ENCODE measurements at places on chromosomes 3 and 15.
A peak's percentile ranks its signal among the peaks of the same experiment; 100 is the strongest.

- no peak for DNase-seq
These were observed 22.5 kb upstream of the KCNMB2 start for GRCh38 chr3:178513546-178514380.

DNA sequence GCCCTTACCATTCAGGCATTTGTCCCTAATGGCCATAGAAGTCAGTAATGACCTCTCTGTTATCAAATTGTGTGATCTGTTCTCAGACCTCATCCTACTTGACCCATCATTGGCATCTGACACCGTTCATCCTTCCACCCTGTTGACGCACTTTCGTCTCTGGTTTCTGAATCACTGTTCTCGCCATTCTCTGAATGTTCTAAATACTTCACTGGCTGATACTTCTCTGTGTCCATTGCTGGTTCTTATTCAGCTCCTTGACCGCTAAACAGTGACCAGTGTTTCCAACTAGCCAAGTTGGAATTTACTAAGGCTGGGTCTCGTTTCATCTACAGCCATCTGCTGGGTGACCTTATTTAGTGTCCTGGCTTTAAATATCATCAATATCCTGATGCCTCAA is 2.2 kb downstream of the ACAD9 start:
- no peak for DNase-seq

GRCh38 chr3:27089645-27090044 is 279.5 kb downstream of the NEK10 start:
- DNase-seq = no peak

DNA sequence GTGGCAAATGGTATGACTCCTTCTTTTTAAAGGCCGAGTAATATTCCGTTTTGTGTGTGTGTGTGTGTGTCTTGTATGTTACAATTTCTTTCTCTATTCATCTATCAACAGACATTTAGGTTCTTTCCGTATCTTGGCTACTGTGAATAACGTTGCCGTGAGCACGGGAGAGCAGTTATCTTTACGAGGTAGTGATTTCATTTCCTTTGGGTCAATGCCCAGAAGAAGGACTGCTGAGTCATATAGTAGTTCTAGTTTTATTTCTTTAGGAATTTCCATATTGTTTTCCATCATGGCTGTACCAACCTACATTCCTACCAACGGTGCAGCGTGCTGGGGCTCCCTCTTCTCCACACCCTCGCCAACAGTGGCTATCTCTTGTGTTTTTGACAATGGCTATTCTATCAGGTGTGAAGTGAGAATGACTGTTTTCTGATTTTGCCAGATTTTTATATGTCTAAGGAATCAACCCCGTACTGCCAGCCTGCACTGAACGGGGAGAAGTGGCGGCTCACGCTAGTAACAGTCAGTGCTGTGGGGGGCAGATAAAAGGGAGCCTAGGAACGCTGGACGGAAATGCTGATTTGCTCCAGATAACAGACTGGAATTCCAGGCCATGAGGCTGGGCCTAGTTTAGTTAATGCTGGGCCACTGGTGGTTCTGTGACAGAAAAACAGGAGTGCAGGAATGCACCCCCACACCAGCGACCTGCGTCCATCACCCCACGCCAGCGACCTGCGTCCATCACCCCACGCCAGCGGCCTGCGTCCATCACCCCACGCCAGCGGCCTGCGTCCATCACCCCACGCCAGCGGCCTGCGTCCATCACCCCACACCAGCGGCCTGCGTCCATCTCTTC is 168.1 kb downstream of the XXYLT1 start:
- DNase-seq = no peak

- DNase-seq = no peak
These were observed 30.4 kb downstream of the PTH1R start for GRCh38 chr3:46907960-46908293.

DNA sequence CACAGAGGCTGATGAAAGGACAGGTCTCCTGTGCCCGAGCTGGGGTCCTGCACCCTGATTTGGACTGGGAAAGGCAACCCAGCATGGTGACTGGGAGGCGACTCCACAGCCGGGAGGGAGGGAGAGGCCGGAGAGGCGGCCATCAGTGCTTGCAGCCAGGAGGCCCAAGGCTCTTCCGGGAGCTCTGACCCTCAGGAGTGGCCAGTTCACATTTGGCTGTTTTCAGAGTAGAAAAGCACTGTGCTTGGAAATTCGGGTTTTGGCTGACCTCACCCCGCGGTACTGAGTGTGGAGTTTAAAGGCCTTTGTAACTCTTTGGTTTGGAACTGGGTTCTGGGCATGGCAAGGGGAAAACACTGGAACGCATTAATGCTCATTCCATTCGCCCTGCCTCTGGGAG is 31.9 kb downstream of the SMAD6 start:
- no peak for DNase-seq

GRCh38 chr3:52819936-52820335 is 10.5 kb downstream of the ITIH4 start:
- no peak for DNase-seq

- DNase-seq = no peak
These were observed 210.2 kb downstream of the ADAMTS17 start for GRCh38 chr15:100131321-100132224.

- DNase-seq = no peak
These were observed 636.1 kb downstream of the MAGI1 start for GRCh38 chr3:65402597-65402996.

DNA sequence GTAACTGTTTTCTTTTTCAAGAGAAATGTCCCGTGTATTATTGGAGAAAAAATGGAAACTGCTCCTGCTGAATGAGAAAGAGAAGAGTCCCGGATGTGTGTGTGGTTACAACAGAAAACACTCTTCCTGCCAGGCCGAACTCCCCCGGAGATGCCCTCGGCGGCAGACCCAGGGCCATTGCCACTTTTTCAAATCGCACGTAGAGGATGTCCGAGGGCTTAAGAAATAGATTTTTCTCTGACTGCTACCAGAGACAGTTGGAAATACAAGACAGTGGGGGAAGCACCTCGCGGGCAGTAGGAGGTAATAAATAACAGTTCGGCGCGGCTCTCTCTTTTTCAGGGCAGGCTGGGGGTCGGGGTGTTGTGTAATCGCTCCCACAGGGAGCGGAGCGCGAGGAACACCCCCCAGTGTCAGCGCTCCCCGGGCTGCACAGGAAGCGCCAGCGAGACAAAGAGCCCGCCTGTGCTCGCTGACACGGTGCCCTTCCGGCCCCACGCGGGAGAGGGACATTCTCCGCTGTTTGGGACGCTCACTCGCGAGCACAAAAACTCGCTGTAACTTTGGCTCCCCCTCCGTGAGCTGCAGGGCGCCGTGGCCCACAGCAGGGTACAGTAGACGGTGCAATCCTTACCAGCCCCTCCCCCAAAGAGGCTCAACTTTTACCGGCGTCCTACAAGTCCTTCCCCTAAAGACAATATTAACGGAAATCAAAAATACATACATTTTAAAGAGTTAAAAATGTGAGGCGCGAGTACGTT is 1.1 kb downstream of the VGLL4 start:
- no peak for DNase-seq

DNA sequence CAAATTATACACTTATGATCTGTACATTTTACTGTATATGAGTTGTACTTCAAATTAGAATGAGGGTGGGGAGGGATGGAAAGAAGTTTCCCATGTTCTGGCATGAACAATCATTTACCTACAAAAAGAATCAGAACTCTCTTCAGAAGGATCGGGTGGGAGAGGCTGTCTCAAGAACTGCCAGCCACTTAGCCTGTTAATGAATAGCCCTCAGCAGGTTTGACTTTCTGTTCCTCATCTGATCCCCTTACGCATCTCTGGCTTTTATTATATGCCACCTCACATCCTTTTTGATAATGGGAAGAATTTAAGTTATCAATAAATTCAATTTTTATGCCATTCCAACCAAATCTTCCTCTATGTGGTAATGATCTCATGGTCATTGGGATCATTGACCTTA is 168.3 kb upstream of the TGFBR2 start:
- no peak for DNase-seq

GRCh38 chr3:114659109-114660061 is 365.6 kb downstream of the TIGIT start:
- no peak for DNase-seq

GRCh38 chr3:132119531-132119930 is 84.7 kb upstream of the CPNE4 start:
- DNase-seq = no peak

GRCh38 chr3:146313746-146314111 is 62.8 kb upstream of the PLSCR4 start:
- DNase-seq = no peak

- DNase-seq = no peak
These were observed 21.7 kb upstream of the GMNC start for GRCh38 chr3:190883973-190884832.

DNA sequence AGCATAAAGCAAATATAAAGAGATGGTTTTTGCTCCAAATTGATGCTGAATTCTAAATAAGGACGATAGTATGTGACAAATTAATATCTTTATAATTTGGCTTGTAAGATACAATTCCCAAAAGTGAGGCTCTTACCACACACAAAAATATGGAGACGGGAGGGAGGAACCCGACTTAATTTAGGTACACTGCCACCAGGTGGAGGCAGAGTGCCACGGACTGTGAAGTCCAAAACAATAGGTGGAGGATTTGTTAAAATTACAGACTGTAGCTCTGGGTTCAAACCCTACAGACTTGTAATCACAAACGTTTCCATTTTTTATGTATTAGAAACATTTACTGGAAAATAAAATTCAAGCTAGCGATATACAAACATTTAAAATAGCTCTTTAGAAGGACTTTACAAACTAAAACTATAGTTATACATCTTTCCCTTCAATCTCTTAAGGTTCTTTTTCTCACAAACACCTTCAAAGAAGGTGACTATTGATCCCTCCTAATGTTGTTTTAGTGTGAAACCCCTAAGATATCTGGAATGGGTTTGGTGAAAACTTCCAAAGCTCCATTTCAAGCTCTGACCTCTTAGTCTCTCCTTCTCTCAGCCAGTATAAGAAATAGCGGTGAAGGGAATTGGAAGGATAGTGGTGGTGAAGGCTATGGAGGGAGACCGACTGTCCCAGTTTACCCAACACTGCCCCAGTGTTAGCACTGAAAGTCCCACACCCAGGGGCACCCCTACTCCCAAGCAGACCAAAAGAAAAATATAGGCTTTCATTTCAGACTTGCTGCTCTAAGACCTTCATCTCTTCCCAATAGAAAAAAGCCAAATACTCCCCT is 89.7 kb downstream of the AQP9 start:
- DNase-seq = peak; percentile 55

DNA sequence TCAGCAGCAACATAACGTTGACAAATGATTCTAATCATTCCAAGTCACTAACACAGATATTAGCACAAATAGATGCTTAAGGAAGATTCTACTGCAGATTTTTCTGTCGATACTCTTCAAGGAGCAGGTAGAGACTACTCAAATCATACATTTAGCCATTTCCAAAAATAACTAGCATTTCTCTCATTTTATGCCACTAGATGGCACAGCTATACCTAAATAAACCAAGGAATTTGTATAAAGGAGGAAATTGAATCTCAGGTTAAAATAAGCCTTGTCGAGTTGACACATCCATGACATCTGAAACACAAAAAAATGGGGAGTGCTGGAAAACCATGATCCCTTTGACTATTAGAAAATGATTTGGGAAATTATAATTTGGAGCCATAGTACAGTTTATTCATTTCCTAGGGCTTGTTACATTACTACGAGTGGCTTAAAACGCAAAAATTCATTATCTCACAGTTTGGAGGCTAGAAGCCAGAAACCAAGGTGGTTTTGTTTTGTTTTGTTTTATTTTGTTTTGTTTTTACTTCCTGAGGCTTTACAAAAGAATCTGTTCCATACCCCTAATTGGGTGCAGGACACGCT is 59.5 kb upstream of the STRIT1 start:
- no peak for DNase-seq

DNA sequence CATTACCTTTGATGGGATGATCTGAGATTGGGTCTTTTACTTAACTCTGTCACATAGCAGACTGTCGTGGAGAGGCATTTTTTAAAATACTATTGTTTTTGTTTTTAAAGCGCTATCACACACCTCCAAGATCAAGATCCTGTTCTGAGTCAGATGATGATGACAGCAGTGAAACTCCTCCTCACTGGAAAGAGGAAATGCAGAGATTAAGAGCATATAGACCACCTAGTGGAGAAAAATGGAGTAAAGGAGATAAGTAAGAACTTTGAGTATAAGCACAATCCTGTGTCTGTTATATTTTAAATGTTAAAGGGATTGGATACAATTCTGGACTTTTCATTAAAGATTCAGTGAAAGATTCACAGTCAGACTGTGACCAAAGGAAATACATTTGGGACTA is 18.4 kb upstream of the ZBTB47 start:
- no peak for DNase-seq

DNA sequence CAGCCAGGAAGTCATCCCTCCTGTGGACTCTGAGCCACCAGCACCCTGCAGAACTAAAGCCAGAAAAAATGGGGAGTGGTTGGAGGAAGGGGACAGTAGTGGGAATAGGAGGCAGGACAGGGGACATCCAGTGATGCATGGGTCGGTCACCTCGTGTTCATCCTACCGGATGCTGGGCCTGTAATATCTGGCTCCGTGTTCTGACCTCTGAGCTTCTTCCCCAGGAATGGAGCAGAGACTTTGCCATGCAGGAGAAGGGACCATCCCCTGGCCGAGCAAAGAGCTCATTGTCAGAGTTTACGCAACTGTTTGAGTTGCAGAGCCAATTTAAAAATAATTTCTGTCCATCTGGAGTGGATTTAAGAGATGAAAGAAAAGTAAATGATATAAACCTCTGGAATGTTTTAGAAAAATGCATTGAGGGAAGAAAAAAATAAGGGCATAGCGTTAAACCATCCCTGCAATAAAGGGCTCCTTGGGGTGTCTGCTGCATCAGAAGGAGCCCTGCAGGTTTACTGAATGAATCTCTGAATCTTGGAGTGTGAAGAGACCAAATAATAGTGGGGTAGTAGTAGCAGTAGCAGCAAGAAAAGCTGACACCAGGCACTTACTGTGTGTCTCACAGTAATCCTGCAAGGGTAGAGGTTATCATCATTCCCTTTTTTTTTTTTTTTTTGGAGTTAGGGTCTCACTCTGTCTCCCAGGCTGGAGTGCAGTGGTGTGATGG is 70.9 kb downstream of the AAGAB start:
- no peak for DNase-seq

DNA sequence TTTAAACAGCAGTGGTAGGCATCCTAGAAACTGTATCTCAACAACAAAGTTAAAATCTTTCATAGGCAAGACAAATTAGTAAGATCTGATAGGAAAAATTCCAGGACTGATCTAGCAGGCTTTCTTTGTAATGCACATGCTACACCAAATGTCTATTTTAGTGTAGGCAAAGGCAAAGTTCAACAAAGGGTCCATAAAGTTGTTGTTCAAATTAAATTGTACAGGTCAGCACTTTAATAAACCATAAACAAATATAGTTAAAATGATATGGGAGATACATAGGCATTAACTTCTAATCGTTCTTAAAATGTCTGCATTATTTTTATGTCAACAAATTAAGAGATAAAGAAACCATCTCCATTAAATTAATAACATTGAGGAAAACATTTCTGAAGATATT is 413.0 kb downstream of the TUSC7 start:
- no peak for DNase-seq

GRCh38 chr3:53181024-53181371 is 20.0 kb downstream of the PRKCD start:
- DNase-seq = no peak

- no peak for DNase-seq
These were observed 37.4 kb downstream of the TXNRD3 start for GRCh38 chr3:126617571-126617970.

GRCh38 chr3:9216736-9217135 is 32.7 kb downstream of the SRGAP3 start:
- DNase-seq = no peak

All from stimulated activated CD4-positive, alpha-beta T cell treated with anti-CD3 and anti-CD28 coated beads, Interleukin-1b, Interleukin-23, amount 100 ng/mL, for 1 hour (primary cell).